Stimulated activated CD4-positive, alpha-beta T cell treated with anti-CD3 and anti-CD28 coated beads, Interleukin-15, amount 100 ng/mL, for 1 hour (primary cell): ENCODE measurements at places on chromosomes 1 and 21.

GRCh38 chr1:117681093-117681900 is 75.4 kb downstream of the TENT5C start:
- DNase-seq: no peak

DNA sequence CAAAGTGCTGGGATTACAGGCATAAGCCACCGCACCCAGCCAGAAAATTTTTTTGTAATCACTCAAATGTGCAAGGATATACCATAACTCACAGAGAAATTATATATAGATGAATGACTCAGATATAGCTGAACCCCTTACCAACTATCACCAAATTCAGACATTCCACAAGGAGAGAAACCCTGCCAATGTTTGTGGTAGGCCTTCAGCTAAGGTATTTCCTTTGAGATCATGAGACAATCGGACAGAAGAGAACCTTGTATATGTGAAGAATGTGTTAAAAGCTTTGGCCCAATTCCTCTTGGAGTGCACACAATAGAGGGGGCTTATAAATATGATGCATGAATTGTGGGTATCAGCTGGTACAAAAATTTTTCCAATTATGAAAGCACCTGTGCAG is 50.7 kb downstream of the ZNF684 start:
- no peak for DNase-seq

DNA sequence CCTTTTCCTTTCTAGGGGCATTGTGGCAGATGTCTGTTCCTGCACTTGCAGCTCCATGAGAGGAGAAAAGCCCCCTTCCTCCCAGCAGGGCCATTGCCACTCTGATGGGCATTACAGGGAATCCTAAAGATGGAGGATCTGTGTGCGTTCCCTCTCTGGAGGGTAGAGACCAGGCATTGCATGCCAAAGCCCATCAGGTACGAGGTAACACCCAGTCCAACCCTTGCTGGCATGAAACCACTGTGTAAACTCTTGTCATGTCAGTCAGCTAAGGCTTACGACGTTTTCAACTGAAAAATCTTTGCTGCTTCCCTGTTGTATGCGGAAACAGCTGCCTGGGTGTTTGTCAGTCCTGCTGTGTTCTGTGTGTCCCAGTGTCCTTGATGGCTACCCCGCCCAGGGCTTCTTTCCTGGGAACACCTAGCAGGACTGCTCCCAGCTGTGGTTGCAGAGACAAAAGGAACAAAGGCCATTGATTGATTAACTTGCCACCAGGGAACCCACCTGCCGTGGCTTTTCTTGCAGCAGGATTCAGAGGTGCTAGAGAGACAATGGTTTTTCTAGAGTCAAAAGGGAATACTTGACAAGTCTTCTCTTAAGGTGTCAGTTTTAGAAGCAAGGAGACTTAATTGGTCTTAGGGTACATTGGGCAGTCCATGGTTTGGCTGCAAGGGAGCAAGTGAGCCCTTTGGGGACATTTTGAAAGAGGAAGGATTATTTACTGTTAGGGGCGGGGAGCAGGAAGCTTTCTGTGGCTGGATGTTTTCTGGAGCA is 24.6 kb downstream of the B3GALT5 start:
- no peak for DNase-seq

- no peak for DNase-seq
Measured at GRCh38 chr1:241600496-241600901, 39.7 kb downstream of the CHML start.

DNA sequence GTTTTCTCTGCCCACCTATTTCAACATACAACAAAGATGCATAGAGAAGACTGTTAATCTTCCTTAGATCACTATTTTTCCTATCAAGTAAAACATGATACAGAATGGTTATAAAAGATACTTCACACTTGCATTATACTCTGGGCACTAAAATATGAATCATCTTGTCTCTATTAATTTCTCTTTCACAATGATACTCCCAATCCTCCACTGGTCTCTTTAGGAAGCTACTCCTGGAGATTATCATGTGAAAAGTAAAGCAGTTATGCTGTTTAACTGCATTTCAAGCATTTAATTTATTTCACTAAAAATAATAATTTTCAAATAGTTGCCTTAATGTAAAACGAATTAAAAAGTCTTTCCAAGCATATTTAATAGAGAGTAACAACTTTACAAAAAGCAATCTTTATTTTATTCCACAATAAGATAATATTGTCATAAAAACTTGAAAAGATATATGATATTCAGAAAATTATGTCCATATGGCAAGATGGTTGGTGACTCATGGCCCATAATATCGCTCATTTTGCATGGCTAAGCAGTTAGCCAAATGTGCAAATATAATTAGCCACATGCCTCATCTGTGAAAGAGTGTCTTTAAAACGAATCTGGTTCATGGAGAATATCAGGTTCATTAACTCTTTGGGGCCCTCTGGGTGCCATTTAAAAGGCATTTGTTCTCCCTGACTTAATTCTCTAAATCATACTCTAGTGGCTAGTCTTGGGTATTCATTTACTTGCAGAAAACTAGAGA is 1569.0 kb upstream of the B3GALT2 start:
- DNase-seq: no peak

- DNase-seq: no peak
Measured at GRCh38 chr1:44433209-44433608, 28.2 kb downstream of the RNF220 start.

DNA sequence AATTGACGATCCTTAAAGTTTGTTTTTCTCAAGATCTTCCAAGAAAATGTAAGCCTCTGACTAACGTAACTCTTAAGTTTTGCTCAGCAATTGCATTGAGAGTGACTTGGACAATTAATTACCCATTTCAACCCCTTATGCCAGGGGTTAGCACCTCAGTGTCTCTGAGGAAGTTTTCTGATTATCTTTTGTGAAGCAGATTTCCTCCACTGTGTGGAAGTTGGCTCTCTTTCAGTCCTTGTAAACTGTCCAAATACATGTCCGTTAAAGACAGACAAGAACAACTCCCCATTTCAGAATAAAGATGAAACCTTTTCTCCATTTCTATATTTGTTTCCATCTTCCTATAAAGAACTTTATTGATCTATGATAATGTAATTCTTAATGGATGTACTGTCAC is 296.4 kb upstream of the FMN2 start:
- no peak for DNase-seq

DNA sequence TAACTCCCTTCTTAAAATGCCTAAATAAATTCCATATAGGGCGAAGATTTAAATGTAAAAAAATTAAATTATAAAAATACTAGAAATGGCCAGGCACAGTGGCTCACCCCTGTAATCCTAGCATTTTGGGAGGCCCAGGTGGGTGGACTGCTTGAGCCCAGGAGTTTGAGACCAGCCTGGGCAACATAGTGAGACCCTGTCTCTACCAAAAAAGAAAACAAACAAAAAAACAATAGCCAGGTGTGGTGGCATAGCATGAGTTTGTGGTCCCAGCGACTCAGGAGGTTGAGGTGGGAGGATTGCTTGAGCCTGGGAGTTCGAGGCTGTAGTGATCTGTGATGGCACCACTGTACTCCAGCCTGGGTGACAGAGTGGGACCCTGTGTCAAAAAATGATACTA is 17.8 kb downstream of the SORT1 start:
- no peak for DNase-seq

DNA sequence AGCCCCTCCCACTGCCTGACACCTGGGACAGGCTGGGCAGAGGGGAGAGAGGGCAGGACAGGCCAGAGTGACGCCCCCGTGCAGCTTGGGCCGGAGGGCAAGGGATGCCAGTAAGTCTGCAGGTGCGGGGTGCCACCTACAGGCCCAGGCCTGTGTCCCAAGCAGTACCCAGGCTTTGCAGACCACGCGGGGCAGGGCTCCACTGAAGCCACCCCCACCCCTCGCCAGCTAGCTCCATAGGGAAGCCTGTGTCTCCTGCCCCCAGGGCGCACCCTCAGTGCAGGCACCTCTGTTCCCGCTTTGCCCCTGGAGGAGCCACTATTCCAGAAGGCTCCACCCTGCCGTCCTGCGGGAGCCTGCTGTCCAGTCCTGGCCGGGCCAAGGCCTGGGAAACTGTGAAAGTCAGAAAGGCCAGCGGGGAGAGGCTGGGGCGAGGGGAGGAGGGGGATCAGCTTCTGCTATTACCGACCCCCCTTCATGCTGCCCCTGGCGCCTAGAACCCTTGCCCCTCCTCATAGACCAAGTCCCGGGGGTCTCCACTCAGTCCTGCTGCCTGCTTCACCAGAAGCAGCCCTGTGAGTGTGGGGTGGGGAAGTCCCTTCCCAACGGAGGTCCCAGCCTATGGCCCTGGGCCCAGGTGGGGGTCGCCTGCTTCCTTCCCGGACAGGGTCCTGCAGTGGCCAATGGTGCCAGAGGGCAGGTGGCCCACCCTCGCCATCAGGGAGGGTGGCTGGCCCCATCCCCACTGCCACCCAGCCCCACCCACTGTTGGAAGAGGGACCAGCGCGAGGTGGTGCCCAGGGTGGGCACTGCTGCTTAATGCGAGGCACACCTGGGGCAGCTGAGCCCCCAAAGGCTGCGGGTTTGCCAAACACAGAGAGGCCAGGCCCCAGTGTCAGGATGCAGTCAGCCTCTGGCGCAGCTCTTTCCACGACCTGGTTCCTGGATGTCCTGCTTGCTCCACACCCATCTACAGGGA is 54.4 kb downstream of the KCNAB2 start:
- DNase-seq: no peak

GRCh38 chr1:10716840-10717239 is 79.6 kb downstream of the CASZ1 start:
- no peak for DNase-seq

DNA sequence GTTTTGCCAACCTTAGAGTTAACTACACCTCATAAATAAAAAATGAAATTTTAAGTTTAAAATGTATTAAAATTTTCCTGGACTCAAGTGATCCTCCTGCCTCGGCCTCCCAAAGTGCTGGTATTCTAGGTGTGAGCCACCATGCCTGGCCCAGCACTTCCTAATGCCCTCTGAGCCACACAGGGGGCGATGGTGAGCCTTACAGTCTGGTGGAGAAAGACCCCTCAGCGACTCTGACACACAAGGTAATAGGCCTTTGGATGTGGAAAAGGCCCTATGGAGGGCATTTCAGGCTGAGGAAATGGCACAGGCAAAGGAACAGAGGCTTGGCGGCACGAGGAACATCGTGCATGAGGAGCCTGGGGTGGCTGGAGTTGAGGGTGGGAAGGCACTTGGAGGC is 6.7 kb downstream of the CITED4 start:
- no peak for DNase-seq

DNA sequence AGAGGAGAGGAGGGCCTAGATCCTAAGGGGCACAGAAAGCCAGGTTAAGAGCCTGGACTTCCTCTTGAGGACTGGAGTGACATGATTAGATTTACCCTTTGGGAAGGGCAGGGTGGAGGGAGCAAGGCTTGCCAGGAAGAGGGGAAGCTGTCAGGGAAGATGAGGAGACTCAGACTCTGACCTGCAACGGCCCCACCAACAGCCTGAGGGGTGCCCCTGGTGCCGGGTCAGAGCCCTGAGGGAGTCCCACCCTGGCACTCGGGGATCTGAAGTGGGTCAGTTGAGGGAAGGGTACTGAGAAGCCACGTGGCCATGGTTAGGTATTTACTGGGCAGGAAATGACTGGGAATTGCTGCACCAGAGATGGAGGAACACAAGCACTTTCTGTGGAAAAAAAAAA is 9.8 kb downstream of the ECE1 start:
- DNase-seq: no peak

GRCh38 chr1:22411589-22411988 is 40.1 kb upstream of the ZBTB40 start:
- no peak for DNase-seq

DNA sequence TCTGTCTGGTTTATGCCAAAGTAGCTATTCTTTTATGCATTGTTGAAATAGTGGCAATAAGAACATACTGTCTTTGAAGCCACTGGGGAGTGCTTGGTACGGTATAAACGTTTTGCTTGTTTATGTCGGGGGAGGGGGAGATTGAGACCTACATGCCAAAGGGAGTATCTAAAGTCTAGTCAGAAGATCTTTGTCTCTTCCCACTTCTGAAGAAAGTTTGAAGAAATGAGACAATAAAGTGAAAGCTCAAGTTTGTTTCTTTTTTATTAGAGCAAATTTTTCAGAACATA is 6.8 kb downstream of the AKIRIN1 start:
- DNase-seq: no peak

- no peak for DNase-seq
Measured at GRCh38 chr1:235670157-235670776, 20.7 kb upstream of the GNG4 start.

GRCh38 chr1:94012708-94013366 is 103.6 kb upstream of the GCLM start:
- DNase-seq: no peak

- DNase-seq: no peak
Measured at GRCh38 chr1:113747376-113747775, 11.9 kb downstream of the PHTF1 start.

- no peak for DNase-seq
Measured at GRCh38 chr1:58926152-58926551, 142.3 kb upstream of the JUN start.

- no peak for DNase-seq
Measured at GRCh38 chr1:205013683-205014367, 29.2 kb upstream of the CNTN2 start.

DNA sequence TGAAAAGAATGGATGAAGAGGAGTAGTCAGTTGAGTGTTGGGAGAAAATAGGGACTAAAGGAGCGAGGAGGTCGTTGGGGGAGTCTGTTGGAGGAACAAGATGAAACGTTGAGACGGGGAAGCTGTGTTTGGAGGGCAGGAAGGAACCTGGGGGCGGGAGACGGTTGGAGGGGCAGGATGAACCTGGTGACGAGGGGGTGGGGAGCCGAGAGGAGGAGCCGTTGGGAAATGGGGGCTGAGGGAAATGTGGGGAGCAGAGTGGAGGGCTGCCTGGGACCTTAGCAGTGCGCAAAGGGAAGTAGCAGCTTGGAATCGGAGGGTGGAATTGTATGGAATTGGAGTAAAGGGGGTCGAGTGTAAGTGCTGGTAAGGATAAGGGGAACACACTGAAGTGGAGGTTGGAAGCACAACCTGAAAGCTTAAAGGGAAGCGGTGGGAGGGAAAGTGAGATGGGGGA is 630 bp downstream of the MTF2 start:
- DNase-seq: no peak
